SK-MEL-5 (cell line): ENCODE measurements at places on chromosomes 5 and 9.

GRCh38 chr9:78566521-78566920, 269.6 kb downstream of the PSAT1 start:
- DNase-seq = no peak

DNA sequence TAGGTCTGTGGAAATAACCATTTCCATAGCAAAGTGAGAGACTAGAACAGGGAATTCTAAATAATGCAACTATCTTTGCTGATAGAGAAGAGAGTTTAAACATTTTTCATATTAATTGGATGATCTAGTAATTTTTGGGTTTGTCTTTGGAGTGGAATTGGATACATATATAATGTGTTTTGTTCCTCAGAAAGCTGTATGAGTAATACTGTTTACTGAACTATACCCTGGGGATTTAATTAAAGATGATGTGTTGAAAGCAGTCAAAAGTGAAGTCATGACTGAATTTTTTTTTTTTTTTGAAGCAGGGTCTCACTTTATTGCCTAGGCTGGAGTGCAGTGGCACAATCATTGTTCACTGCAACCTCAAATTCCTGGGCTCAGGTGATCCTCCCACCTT, 17.9 kb downstream of the FER start:
- no peak for DNase-seq

- peak; percentile 64 for DNase-seq
Observed at GRCh38 chr5:120465436-120465961, 1.4 kb downstream of the PRR16 start.

- no peak for DNase-seq
Observed at GRCh38 chr5:57503433-57503832, 20.8 kb upstream of the ACTBL2 start.

DNA sequence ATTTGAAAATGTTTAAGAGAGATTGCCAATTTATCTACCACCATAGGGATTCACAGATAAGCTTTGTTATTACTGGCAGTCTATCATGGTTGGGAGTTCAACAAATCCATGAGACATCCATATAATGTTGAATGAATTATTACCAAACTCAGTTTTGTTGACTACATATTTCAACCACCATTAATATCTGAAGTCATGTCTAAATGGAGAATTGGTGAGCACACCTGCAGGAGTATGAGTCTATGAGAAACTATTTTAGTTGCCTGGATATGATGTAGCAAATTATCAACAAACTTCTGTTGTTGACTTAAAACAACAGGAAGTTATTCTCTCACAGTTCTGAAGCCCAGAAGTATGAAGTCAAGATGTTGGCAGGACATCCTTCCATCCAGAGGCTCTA, 126.8 kb upstream of the FBXL7 start:
- no peak for DNase-seq

- DNase-seq = no peak
Observed at GRCh38 chr9:84228130-84228720, 112.3 kb downstream of the SLC28A3 start.

GRCh38 chr5:142065273-142065672, 43.3 kb upstream of the NDFIP1 start:
- peak; percentile 27 for DNase-seq

GRCh38 chr5:145111420-145111819, 723.7 kb downstream of the PRELID2 start:
- no peak for DNase-seq

DNA sequence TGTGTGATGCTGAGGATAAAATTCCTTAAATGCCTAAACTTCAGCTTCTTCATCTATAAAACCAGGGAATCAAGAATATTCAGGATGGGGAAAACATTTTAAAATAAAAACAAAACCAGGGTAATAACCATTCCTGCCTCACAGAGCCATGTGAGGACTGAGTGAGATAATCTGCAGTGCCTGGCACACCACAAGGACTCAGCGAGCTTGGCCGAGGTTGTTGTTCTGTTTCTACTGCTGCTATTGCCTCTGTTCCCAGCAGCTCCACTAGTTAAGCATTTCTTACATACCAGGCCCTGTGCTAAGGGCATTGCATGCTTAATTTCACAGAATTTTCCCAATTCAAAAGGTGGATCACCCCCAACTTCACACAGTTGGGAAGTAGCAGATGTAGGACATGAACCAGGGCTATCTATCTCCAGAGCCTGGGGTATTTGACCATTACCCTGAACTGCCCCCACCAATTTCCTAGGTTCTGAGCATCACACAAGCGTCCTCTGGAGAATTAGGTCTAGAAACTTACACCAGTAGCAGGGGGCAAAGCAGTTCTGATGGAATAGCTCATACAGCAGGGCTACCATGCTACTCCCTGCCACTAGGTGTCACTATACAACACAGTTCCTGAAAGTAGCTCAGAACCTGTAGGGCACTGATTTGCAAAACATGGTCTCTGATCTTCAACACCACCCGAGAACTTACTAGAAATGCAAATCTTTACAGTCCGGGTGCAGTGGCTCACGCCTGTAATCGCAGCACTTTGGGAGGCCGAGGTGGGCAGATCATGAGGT, 74.3 kb downstream of the LRSAM1 start:
- peak; percentile 62 for DNase-seq

DNA sequence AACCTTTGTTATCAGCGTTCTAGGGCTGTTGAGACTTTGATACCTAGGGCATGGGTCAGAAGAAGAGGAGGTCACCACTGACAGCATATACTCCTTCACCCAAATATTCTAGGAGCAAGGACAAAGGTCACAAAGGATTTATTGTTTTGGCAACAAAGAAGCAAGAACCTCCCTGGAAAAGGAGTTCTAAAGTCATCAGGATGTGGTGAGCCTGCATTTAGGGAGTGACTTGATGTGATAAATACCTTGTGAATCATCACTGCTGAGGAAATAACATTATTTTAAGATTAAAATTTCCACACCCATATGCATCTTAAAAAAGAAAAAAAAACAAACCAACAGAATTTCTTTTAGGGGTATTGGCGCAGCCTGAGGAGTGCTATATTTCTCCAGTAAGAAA, 13.9 kb downstream of the IFNA1 start:
- no peak for DNase-seq

DNA sequence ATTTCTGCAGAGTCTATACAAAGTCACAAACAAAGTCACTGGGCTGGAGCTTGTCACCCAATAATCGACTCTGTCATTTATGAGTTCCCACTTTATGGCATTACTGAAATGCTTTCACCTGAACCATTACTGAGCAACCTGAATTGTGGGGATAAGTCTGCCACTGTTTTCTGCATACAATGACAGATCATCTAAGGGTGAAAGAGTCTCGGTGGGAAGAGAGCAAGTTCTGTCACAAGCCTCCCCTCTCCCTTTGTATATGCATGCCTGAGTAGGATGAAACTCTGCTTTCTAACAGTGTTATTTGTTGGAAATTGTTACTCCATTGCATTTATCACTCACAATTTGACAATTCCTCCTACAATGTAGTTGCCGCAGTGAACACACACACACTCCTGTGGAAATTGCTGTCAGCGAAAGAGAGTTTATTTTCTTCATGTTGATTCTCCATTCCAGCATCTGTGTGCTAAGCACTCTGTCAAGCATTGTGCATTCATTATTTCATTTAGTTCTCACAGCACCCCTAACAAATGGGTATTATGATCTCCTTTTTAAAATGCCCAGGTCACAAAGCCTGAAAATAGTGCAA, 1732.4 kb upstream of the CDH6 start:
- DNase-seq = no peak

GRCh38 chr9:38276771-38277439, 115.6 kb upstream of the ALDH1B1 start:
- DNase-seq = no peak

DNA sequence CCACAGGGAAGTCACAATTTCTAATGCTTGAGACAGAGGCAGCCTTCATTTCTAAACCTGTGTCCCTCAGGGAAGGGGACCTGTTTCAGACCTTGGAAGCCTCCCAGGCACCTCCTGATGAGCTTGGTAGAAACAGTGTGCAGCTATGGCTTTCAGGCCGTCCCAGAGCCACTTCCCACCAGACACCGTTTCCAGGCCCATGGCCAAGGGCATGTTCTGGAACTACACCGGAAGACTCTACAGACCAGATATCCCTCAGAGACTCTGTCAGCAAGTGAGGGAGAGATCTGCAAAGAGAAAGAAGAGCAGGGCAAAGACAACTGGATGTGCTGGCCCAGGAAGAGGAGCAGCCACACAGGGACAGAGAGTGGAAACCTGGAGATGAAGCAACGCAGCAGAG, 82.2 kb upstream of the HSPA9 start:
- no peak for DNase-seq

DNA sequence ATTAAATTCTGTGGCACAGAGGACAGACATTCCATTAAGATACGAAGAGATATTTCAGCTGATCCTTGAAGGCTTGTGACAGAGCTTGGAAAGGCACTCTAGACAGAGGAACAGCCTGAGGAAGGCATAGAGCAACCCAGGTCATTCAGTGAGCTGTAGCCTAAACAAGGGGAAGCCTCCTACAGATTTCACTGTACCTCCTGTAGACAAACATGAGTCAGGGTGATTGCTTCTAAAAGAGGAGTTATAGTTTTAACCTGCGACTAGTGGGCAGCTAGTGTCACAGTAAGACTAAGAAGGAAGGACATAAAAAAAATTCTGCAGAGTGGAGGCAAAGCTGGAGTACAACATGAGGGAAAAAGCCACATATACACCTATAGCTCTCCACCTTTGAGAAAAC, 43.5 kb upstream of the ANKDD1B start:
- DNase-seq = no peak

GRCh38 chr5:161865510-161865909, 17.6 kb downstream of the GABRA1 start:
- no peak for DNase-seq

DNA sequence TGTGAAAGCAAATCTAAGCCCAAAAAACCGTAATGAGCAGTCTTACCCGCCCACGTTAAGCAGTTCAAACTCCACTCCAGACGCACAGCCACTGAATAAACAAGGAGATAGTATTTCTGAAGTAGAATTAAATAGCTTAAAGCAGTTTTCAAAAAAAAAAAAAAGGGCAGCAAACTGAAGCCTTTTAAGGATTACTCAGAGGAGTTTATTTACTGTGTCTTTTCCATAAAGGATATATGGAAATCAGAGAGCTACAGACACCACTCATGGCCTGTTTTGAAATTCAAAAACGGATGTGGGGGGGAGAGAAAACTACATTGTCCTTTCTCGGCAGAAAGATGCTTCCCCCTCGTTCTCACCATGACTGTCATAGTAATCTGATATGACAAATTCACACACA, 83.7 kb upstream of the IRX1 start:
- no peak for DNase-seq

DNA sequence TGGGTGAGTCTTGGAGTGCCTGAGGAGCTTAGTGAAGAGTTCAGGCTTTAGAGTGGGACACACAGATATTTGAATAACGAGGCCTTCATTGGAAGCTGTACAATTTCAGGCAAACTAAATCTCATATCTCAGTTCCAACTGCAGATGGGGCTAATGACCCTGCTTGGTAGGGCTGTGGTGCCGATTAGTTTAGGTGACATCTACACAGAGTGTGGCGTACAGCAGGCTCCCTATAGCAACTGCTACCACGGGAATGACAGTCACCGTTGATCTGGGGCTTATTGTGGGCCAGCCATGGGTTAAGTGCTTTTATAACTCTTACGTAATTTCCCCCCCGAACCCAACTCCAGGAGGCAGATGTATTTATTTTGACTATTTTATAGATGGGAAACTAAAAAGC, 70.8 kb downstream of the FAT2 start:
- peak; percentile 49 for DNase-seq

GRCh38 chr9:114156657-114157421, 1.5 kb downstream of the COL27A1 start:
- no peak for DNase-seq

GRCh38 chr5:111930449-111930848, 173.5 kb upstream of the NREP start:
- no peak for DNase-seq

- peak; percentile 30 for DNase-seq
Observed at GRCh38 chr5:140038373-140038957, 4.6 kb downstream of the NRG2 start.

DNA sequence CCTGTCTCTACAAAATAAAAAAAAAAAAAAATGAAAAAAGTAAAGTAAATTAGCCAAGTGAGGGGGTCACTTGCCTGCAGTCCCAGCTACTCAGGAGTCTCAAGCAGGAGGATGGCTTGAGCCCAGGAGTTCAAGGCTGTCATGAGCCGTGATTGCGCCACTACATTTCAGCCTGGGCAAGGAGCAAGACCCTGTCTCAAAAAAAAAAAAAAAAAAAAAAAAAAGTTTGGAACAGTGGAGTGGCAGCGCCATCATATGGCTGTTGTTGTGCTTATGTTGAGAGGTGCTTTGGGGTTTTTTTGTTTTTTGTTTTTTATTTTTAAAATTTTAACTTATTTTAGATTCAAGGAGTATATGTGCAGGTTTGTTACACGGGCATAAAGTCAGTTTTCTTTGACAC, 3.6 kb downstream of the BRIX1 start:
- DNase-seq = peak; percentile 57

GRCh38 chr5:136104306-136104965, 28.2 kb upstream of the SMAD5 start:
- DNase-seq = no peak

DNA sequence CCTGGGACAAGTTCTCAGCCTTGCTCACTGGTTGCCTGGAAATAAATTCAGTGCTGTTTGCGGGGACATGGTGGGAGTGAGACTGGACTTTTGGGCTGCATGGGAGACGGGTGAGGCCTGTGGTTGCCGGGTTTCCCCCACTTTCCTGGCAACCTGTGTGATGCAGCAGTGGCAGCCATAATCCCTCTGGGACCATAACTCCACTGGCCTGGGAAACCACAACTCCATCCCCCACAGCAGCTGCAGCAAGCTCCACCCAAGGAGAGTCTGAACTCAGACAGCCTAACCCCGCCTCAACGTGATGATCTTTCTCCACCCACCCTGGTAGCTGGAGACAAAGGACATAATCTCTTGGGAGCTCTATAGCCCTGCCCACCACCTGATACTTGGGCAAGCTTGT, 349.9 kb downstream of the PIK3R1 start:
- DNase-seq = no peak

DNA sequence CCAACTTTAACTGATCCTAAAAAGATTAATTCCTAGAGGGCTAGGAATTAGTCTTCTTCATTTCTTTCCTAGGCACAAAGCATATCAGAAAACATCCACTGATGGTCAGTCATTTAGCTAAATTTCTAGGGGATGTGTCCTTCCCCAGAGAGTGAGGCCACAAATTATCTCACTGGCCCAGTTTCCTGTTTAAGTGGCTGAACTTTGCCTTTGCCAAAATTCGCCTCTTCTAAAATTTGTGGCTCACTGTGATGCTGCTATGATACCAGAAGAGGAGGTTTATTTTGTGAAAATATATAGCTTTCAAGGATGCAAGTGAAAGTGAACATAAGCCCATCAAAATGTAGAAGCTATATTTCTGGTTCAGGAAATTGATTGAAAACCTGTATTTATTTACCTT, 98.1 kb upstream of the FER start:
- no peak for DNase-seq

GRCh38 chr5:81629986-81630385, 120.9 kb downstream of the SSBP2 start:
- DNase-seq = no peak

- DNase-seq = no peak
Observed at GRCh38 chr5:172048539-172049101, 42.2 kb upstream of the FBXW11 start.

- no peak for DNase-seq
Observed at GRCh38 chr5:136000932-136001331, 27.9 kb upstream of the TGFBI start.
